Vein endothelial cell (primary cell): ENCODE measurements at places on chromosomes 2 and 18. TPM values are rescaled to one million over a fixed set of nuclear protein-coding genes. Genes with fewer than 3 reads are reported as not detected.

Gene EGR4
- total RNA-seq: not detected in 2 replicates

Gene CTAGE1
- total RNA-seq: under 0.01 TPM in 1 of 2 replicates, not detected in the other

Gene ACADL
- not detected in 2 replicates for total RNA-seq

Gene ARHGEF33
- total RNA-seq: under 0.01 and 0.19 TPM in 2 replicates

Gene OR6B2
- total RNA-seq: not detected in 2 replicates

Gene GKN1
- total RNA-seq: not detected in 2 replicates

Gene KCNJ3
- not detected in 2 replicates for total RNA-seq

Gene CRYBA2
- not detected in 2 replicates for total RNA-seq

Gene COL4A3
- not detected in 2 replicates for total RNA-seq

Gene MERTK
- total RNA-seq: 35.0 and 41.8 TPM in 2 replicates
